Thoracic aorta (tissue), 2 donors: ENCODE measurements at places on chromosomes 12 and 14. TPM values are rescaled to one million over a fixed set of nuclear protein-coding genes. Genes with fewer than 3 reads are reported as not detected.

The RAB2B gene
- total RNA-seq: 19.2 TPM

The LIN7A gene
- total RNA-seq: 5.8 TPM

The ENDOU gene
- total RNA-seq: 0.49 TPM

The PLEKHG7 gene
- not detected for total RNA-seq
